Activated CD4-positive, alpha-beta T cell treated with anti-CD3 and anti-CD28 coated beads, Interleukin-2, amount 10 ng/mL, durations not matched to agents 24 days and 14 days (primary cell): ENCODE measurements at places on chromosomes 1 and 21. TPM values are rescaled to one million over a fixed set of nuclear protein-coding genes. Genes with fewer than 3 reads are reported as not detected.

- H3K4me1 ChIP-seq, result no peaks in the 10 kb centered on the region
- peaks cover 18% of the 10 kb centered on the region for H3K36me3 ChIP-seq
- H3K27ac ChIP-seq, result no peak overlapping the region
- H3K4me3 ChIP-seq, result no peak overlapping the region
- no peak for DNase-seq
- no peaks in the 10 kb centered on the region for H3K27me3 ChIP-seq
Measured at GRCh38 chr1:8350914-8351684, 33.2 kb downstream of the SLC45A1 start.

- H3K27ac ChIP-seq, result no peak overlapping the region
- H3K4me1 ChIP-seq, result no peaks in the 10 kb centered on the region
- H3K27me3 ChIP-seq, result no peaks in the 10 kb centered on the region
- no peak overlapping the region for H3K4me3 ChIP-seq
- no peaks in the 10 kb centered on the region for H3K36me3 ChIP-seq
Measured at GRCh38 chr21:16159213-16159970, 429.6 kb downstream of the USP25 start.

DNA sequence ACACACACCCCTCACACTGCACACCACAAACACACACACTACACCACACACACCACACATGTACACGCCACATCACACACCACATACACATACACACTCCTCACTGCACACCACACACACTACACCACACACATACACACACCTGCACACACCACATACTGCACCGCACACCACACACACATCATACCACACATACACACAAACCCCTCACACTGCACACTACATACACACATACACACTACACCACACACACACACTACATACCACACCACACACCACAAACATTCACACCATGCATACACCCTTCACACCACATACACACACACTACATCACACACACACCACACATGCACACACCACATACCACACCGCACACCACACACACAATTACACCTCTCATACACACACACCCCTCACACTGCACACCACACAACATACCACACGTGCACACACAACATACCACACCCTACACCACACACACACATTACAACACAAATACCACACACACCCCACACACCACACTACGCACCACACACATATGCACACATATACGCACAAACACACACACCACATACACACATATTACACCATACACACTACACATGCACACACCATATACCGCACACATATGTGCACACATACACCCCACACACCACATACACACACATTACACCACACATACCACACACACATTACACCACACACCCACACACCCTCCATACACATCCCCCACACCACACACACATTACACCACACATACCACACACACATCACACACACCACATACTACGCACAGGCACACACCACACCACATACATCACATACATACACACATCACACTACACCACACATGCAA, 29.6 kb downstream of the RAB7B start:
- H3K36me3 ChIP-seq, result no peaks in the 10 kb centered on the region
- H3K4me1 ChIP-seq, result peaks cover 6% of the 10 kb centered on the region
- no peak for DNase-seq
- peaks cover 2% of the 10 kb centered on the region for H3K27me3 ChIP-seq
- H3K27ac ChIP-seq, result no peak overlapping the region
- no peak overlapping the region for H3K4me3 ChIP-seq

DNA sequence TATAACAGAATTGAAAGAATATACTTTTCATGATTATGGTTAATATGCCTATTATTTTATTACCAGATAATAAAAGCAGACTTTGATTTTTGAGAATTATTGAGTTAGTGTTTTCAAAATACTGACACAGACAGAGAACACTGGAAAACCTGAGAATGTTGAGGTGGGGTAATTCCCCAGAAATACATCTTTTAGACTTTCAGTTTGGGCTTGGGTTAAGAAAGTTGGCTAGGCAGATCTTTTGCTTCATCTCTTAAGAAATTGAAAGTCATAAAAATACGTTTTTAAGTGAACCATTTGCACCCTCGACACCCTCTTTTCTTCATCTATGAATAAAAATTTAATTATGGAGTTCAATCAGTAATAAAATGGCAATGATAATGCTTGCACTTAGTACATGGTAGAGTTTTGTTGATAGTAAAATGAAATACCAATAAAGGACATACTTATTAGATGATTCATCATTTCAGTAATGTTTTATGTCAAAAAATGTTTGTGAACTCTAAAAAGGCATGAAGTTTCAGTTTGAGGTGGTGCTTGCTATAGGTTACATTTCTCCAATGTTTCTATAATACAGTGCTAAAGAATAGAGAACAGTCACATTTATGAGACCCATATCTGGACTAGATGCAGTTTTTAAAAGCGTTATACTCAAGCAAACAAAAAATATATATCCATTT, 1.9 kb upstream of the SAMSN1 start:
- peaks cover 47% of the 10 kb centered on the region for H3K4me1 ChIP-seq
- no peaks in the 10 kb centered on the region for H3K27me3 ChIP-seq
- peak overlapping the region; percentile 91 for H3K27ac ChIP-seq
- H3K4me3 ChIP-seq, result peak overlapping the region; percentile 76
- peak; percentile 73 for DNase-seq

- peaks cover 24% of the 10 kb centered on the region for H3K4me1 ChIP-seq
- H3K36me3 ChIP-seq, result peaks cover 12% of the 10 kb centered on the region
- H3K27me3 ChIP-seq, result no peaks in the 10 kb centered on the region
- peak overlapping the region; percentile 57 for H3K4me3 ChIP-seq
- peak overlapping the region; percentile 83 for H3K27ac ChIP-seq
Measured at GRCh38 chr1:59071289-59071688, 225.6 kb upstream of the FGGY start.

DNA sequence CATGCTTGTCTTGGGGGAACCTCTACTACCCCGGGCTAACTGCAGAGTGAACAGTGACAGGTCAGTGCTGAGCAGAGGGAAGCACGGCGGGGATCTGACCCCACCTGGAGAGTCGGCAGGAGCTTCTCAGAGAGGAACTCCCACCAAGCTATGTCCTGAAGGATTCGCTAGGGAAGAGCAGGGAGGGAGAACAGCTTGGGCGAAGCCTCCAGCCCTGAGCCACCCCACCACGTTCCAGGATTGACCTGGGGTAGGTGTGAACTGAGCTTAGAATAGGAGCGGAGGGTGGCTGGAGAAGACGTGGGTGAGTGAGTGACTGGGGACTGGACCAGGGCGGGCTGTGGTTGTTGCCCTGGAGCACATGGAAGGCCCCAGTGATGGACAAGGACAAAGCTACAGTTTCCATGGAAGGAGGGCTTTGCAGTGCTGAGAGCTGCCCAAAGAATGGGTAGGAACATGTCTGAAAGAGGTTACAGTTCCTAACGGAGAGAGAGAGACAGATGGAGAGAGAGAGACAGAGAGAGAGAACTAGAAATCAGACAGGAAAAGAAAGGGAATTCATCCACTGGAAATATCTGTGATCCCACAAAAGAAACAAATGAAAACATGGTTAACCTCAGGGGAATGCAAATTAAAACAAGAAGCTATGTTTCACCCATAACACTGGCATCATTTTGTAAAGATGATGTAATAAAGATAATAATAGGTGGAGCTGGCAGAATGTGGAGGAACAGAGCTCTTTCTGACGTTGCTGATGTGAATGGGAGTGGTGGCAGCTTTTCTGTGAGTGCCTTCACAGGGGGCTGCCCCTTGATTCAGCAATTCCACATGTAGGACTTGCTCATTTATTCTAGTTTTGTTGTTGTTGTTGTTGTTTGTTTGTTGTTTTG, 17.2 kb downstream of the BSND start:
- DNase-seq, result no peak
- no peak overlapping the region for H3K4me3 ChIP-seq
- no peaks in the 10 kb centered on the region for H3K36me3 ChIP-seq
- H3K4me1 ChIP-seq, result no peaks in the 10 kb centered on the region

- no peak for DNase-seq
- H3K27ac ChIP-seq, result no peak overlapping the region
- H3K4me1 ChIP-seq, result no peaks in the 10 kb centered on the region
- no peak overlapping the region for H3K4me3 ChIP-seq
- H3K27me3 ChIP-seq, result no peaks in the 10 kb centered on the region
Measured at GRCh38 chr1:29551123-29551936, 315.0 kb downstream of the PTPRU start.

The NGF gene
- total RNA-seq, result not detected in 2 replicates

GRCh38 chr1:112504001-112504660, 4.6 kb upstream of the WNT2B start:
- peaks cover 12% of the 10 kb centered on the region for H3K4me1 ChIP-seq
- H3K27me3 ChIP-seq, result peaks cover 65% of the 10 kb centered on the region
- H3K4me3 ChIP-seq, result no peak overlapping the region
- H3K36me3 ChIP-seq, result no peaks in the 10 kb centered on the region
- no peak overlapping the region for H3K27ac ChIP-seq
- DNase-seq, result no peak

- peak overlapping the region; percentile 9 for H3K27ac ChIP-seq
- no peak overlapping the region for H3K4me3 ChIP-seq
- peaks cover 6% of the 10 kb centered on the region for H3K4me1 ChIP-seq
- no peak for DNase-seq
- no peaks in the 10 kb centered on the region for H3K36me3 ChIP-seq
Measured at GRCh38 chr1:147904726-147905125, 2.1 kb downstream of the GJA8 start.

GRCh38 chr1:67942274-67942673, 108.2 kb downstream of the DIRAS3 start:
- no peak for DNase-seq
- H3K4me1 ChIP-seq, result no peaks in the 10 kb centered on the region
- no peaks in the 10 kb centered on the region for H3K36me3 ChIP-seq
- H3K27me3 ChIP-seq, result no peaks in the 10 kb centered on the region
- no peak overlapping the region for H3K4me3 ChIP-seq
